ENCODE measurements at places on chromosomes 11 and 22. TPM values are rescaled to one million over a fixed set of nuclear protein-coding genes. Genes with fewer than 3 reads are reported as not detected.
A peak's percentile ranks its signal among the peaks of the same experiment; 100 is the strongest.

OR10A3 gene
- total RNA-seq = not detected

MMP1 gene
- not detected for total RNA-seq

DNA sequence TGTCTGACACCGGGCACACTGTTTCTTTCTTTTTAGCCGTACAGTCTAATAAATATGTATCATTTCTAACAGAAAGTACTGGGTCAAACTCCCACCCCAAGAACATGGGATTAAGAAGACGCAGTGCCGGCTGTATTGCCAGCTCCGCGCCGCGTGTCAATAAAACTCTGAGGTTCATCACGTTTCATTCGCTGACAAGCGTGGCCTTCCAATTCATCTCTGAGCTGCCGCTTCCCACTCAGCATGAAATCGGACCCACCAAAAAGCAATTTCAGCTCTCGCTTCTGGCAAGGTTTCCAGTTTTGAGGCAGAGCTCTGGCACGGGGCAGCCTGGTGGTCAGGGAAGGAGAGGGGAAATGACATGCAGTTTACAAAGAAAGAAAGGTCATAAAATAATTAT is 819.8 kb downstream of the OPCML start:
- H3K4me3 ChIP-seq = no peak overlapping the region
- H3K27me3 ChIP-seq = no peaks in the 10 kb centered on the region
- DNase-seq = no peak
- no peaks in the 10 kb centered on the region for H3K36me3 ChIP-seq
- no peak overlapping the region for H3K27ac ChIP-seq

DNA sequence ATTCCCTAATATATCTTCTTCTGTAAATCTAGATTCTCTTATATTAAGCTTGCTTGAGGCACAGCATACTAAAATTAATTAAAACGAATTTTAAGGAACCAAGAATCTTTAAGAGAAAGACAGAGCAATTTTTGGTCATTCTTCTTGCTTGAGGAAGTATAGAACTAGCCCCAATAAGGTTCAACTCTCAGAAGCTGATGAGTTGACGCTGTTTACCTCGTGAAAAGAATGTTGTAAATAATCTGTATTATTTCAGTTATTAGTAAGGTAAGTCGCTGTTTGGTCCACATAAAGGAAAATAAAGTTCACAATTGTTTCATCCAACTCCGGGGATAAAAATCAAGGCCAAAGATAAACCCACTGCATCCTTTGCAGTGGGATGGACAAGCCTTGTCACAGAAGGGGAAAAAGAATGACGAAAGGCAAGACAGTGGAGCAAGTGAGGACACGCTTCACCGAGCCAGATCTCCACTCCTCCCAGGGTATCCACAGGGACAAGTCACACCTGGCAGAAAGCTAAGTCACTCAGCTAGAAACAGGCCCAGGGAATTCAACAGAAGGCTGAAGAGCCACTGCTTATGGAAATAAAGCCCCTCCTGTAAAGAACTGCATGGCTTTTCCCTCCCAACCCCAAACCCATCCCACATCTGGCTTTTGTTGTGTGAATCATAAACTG is 752 bp downstream of the POU2AF1 start:
- H3K4me1 ChIP-seq = peaks cover 18% of the 10 kb centered on the region
- H3K27me3 ChIP-seq = no peaks in the 10 kb centered on the region
- H3K4me3 ChIP-seq = peak overlapping the region; percentile 12
- no peak for DNase-seq
- H3K27ac ChIP-seq = no peak overlapping the region

DNA sequence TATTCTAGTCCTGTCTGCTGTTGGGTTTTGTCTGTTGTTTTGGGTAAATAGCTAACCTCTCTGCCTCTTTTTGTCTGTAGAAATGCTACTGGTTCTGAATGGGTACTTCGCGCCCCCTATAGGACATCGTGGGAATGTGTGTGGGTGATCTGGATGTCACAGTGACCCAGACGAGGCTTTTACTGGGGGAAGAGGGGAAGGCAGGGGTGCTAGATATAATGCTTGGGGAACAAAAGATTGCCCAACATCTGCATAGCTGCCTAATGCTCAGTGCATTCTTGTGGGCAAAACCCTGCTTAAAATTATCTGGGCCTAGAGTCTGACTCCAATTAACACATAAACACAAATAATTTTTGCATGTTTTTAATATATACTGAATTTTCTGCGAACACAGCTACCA is 57.7 kb downstream of the BMAL1 start:
- peaks cover 44% of the 10 kb centered on the region for H3K4me1 ChIP-seq
- peak; percentile 58 for DNase-seq
- no peaks in the 10 kb centered on the region for H3K36me3 ChIP-seq
- H3K27me3 ChIP-seq = no peaks in the 10 kb centered on the region
- no peak overlapping the region for H3K4me3 ChIP-seq

- no peak overlapping the region for H3K27ac ChIP-seq
- DNase-seq = no peak
- no peak overlapping the region for H3K4me3 ChIP-seq
- H3K36me3 ChIP-seq = no peaks in the 10 kb centered on the region
- peaks cover 13% of the 10 kb centered on the region for H3K4me1 ChIP-seq
Observed at GRCh38 chr11:75531325-75531724, 5.6 kb upstream of the GDPD5 start.

- no peak overlapping the region for H3K27ac ChIP-seq
- no peak for DNase-seq
- no peaks in the 10 kb centered on the region for H3K27me3 ChIP-seq
- H3K4me1 ChIP-seq = no peaks in the 10 kb centered on the region
- no peaks in the 10 kb centered on the region for H3K36me3 ChIP-seq
Observed at GRCh38 chr11:115391160-115391559, 113.1 kb downstream of the CADM1 start.

GRCh38 chr22:38191731-38192474 is 9.9 kb upstream of the MAFF start:
- DNase-seq = no peak
- no peak overlapping the region for H3K27ac ChIP-seq
- H3K36me3 ChIP-seq = no peaks in the 10 kb centered on the region
- no peak overlapping the region for H3K4me3 ChIP-seq
- no peaks in the 10 kb centered on the region for H3K4me1 ChIP-seq
- no peaks in the 10 kb centered on the region for H3K27me3 ChIP-seq

GRCh38 chr11:134559602-134559962 is 147.5 kb upstream of the B3GAT1 start:
- H3K4me1 ChIP-seq = no peaks in the 10 kb centered on the region
- H3K27me3 ChIP-seq = no peaks in the 10 kb centered on the region
- no peak overlapping the region for H3K4me3 ChIP-seq
- no peaks in the 10 kb centered on the region for H3K36me3 ChIP-seq
- DNase-seq = no peak

DNA sequence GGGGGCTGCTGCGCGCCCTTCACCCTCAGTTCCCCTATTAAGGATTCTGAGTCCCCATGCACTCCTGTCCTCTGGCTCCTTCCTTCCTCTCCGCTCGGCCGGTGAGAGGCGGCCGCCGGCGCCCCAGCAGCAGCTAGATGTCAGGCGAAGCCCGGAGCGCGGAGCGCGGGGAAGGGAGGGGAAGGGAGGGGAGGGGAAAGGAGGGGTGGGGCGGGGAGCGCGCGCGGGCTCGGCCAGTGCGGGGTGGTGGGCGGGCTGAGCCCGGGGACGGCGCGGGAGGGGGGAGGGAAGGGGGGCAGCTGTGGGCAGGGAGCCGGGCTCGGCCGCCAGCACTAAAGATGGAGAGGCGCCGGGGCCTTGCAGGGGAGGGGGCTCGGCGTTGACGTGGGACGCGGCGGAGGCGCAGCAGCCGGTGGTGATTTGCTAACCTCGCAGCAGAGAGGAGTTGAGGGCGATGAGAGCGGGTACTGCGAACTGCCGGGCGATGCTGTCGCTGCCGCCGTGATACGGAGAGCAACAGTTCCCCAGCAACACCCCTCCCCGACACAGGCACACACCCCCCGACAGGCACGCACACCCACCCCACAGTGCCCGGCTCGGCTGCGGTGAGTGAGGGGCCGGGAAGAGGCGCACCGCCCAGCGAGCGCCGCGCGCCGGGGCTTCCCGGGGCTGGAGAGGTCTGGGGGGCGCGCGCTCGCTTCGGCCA is at the start of gene ZBTB16:
Gene ZBTB16, plus strand, starts transcription at position 434 of the 706 bp plus-strand sequence. CDS start 3,590 bp downstream, outside the sequence.
- H3K27ac ChIP-seq = peak within 1 kb of the TSS; percentile 43
- H3K27me3 ChIP-seq = peaks cover 15% of the 10 kb centered on the region
- no peaks in the 10 kb centered on the region for H3K36me3 ChIP-seq
- peak; percentile 68 for DNase-seq
